ENCODE measurements at places on chromosomes 16 and 17. TPM values are rescaled to one million over a fixed set of nuclear protein-coding genes. Genes with fewer than 3 reads are reported as not detected.
A peak's percentile ranks its signal among the peaks of the same experiment; 100 is the strongest.

Gene TBC1D3
- 1.9 TPM for total RNA-seq

DNA sequence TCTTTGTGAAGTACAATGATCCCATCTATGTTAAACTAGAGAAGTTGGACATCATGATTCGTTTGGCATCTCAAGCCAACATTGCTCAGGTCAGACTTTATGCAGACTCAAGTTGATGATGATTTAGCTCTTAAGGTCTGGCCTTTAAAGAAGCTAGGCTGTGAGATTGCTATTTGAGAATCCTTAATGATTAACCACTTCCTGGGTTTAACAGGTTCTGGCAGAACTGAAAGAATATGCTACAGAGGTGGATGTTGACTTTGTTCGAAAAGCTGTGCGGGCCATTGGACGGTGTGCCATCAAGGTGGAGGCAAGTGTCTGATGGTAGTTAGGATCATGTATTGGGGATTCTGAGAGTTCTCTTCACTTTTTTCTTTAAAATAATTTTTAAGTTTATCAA is 40.3 kb downstream of the AP2B1 start:
- H3K27me3 ChIP-seq = no peaks in the 10 kb centered on the region
- no peaks in the 10 kb centered on the region for H3K36me3 ChIP-seq
- no peaks in the 10 kb centered on the region for H3K4me1 ChIP-seq
- no peak overlapping the region for H3K4me3 ChIP-seq
- no peak for DNase-seq

Gene TP53TG3
- total RNA-seq = not detected

DNA sequence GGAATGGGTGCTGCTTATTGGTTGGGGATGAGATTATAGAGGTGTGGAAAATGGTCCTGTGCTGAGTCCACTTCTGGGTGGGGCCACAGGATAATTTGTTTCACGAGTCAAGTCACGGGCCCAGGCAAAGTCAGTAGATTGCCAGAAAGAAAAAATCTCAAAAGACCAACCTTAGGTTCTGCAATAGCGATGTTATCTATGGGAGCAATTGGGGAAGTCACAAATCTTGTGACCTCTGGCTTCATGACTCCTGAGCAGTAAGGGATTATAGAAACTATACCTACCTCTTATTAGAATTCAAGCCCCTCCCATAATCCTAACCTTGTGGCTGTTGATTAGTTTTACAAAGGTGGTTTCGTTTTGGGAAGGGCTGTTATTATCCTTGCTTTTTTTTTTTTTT is 31.4 kb downstream of the WWP2 start:
- no peak for DNase-seq
- H3K27me3 ChIP-seq = no peaks in the 10 kb centered on the region
- H3K4me1 ChIP-seq = peaks cover 13% of the 10 kb centered on the region
- no peak overlapping the region for H3K4me3 ChIP-seq
- no peaks in the 10 kb centered on the region for H3K36me3 ChIP-seq
- no peak overlapping the region for H3K27ac ChIP-seq

GRCh38 chr16:21277927-21278706 is at the start of gene CRYM:
Gene CRYM, minus strand, starts transcription at chr16:21278290. Its CDS starts 39 bp downstream, at chr16:21278251.
- H3K36me3 ChIP-seq = no peaks in the 10 kb centered on the region
- H3K4me3 ChIP-seq = peak within 1 kb of the TSS; percentile 56
- H3K4me1 ChIP-seq = peaks cover 6% of the 10 kb centered on the region

Gene ADAP2
- 3.8 TPM for total RNA-seq

Gene NXPH3
- total RNA-seq = 3.0 TPM

Gene TLCD2
- 1.5 TPM for total RNA-seq

DNA sequence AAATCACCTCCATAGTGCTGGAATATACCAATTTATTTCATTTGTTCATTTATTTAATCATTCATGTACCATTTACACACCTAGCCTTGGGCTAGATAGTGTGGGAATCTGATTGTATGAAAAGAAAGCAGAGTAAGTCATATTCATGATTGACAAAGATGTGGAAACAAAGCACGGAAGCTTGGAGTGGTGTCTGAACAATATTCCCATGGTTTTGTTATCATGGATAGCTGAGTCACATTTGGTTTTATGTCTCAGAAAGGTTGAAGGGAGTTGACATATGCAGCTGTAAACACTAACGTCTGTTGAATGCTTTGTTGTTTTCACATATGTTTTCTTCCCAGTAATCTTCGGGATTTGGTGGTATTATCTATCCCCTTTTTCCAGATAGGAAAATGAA is 76.6 kb downstream of the MAP2K4 start:
- H3K4me1 ChIP-seq = no peaks in the 10 kb centered on the region
- DNase-seq = no peak
- H3K27ac ChIP-seq = no peak overlapping the region
